Neural cell (in vitro differentiated cells): ENCODE measurements at places on chromosomes 1 and 21. TPM values are rescaled to one million over a fixed set of nuclear protein-coding genes. Genes with fewer than 3 reads are reported as not detected.

AIM2 gene
- 11.1 and 11.5 TPM in 2 replicates for polyA plus RNA-seq

CFAP57 gene
- polyA plus RNA-seq: 0.17 and 0.30 TPM in 2 replicates

C1orf185 gene
- not detected in 2 replicates for polyA plus RNA-seq

HNRNPR gene
- 295 and 345 TPM in 2 replicates for polyA plus RNA-seq

SIM2 gene
- polyA plus RNA-seq: 0.08 TPM in 1 of 2 replicates, not detected in the other

ATP1A2 gene
- polyA plus RNA-seq: 0.12 and 0.14 TPM in 2 replicates

MIXL1 gene
- not detected in 2 replicates for polyA plus RNA-seq

NUP210L gene
- polyA plus RNA-seq: 0.09 TPM in 1 of 2 replicates, not detected in the other

CYYR1 gene
- 0.58 and 0.62 TPM in 2 replicates for polyA plus RNA-seq

DCST1 gene
- polyA plus RNA-seq: not detected in 2 replicates

CRB1 gene
- 2.3 and 4.8 TPM in 2 replicates for polyA plus RNA-seq

RGS21 gene
- polyA plus RNA-seq: not detected in 2 replicates

PROK1 gene
- polyA plus RNA-seq: 0.54 and 1.5 TPM in 2 replicates

GABPB2 gene
- 3.0 and 4.1 TPM in 2 replicates for polyA plus RNA-seq
